WTC11 (cell line): ENCODE measurements at places on chromosomes 1 and 21.

- DNase-seq, result no peak
Observed at GRCh38 chr1:60906039-60906438, 176.3 kb upstream of the NFIA start.

GRCh38 chr1:223142795-223143536 is at the start of gene TLR5:
Gene TLR5 (minus strand): TSS chr1:223143248. CDS start chr1:223113031, 30,217 bp downstream.
- DNase-seq, result peak; percentile 87

DNA sequence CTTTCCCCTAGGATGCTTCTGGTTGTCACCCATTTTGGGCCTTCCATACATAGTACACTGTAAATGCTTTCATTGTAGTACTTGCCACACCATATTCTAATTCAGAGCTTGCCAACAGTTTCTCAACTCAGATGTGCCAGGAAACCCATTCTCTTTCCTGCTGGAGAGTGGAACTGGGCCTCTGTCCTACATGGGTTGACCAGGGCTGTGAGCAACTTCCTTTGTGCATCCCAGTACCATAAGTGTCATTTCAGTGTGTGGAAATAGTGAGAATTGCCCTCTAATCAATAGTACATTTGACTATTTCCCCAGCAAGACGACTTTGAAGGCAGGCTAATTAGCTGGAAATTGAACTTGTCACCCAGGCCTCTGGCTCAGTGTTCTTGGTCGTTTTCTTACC is 74.8 kb downstream of the MTR start:
- DNase-seq, result no peak

- no peak for DNase-seq
Observed at GRCh38 chr21:31220575-31220974, 123.5 kb downstream of the TIAM1 start.

DNA sequence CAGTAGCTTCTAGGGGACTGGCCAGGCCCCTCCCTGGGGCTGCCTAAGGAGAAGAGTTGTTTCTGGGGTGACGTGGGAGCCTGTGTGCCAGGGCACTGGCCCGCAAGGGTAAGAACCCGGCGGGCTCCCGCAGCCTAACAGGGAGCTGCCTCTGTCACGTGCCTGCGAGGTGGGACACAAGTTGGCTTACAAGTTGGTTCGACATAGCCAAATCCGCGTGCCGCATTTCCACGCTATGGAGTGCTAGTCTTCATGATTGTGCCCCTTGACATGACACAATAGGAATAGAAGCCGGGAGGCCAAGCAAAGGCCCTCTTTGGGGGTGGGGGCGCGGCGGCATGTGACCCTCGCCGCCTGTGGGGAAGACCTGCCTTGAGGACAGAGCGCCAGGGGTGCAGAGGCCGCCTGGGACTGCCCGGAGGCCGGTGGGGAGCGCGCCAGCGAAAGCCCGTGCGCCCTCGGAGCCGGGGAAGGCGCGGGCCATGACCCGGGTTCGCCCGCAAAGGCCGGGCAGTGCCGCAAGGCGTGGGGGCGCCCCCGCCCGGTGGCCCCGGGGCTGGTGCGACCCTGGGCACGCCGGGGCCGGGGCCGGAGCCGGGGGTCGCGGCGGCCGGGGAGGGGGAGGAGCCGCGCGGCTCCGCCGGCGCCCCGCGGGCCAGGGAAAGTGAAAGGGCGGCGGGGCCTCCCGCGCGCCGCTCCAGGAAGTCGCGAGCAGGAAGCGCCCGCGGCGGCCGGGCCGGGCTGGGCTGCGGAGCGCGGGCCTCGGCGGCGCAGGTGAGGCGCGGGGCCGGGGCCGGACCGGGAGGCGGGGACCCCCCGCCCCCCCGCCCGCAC is at the start of gene SLC37A1:
TSS of gene SLC37A1 (plus strand) at position 702 of the 834 bp plus-strand sequence. CDS start 4,603 bp downstream, outside the sequence.
- DNase-seq, result peak; percentile 62

- DNase-seq, result no peak
Observed at GRCh38 chr1:57632401-57632800, 208.5 kb upstream of the DAB1 start.

GRCh38 chr1:7448986-7449385 is 322.1 kb upstream of the VAMP3 start:
- no peak for DNase-seq

DNA sequence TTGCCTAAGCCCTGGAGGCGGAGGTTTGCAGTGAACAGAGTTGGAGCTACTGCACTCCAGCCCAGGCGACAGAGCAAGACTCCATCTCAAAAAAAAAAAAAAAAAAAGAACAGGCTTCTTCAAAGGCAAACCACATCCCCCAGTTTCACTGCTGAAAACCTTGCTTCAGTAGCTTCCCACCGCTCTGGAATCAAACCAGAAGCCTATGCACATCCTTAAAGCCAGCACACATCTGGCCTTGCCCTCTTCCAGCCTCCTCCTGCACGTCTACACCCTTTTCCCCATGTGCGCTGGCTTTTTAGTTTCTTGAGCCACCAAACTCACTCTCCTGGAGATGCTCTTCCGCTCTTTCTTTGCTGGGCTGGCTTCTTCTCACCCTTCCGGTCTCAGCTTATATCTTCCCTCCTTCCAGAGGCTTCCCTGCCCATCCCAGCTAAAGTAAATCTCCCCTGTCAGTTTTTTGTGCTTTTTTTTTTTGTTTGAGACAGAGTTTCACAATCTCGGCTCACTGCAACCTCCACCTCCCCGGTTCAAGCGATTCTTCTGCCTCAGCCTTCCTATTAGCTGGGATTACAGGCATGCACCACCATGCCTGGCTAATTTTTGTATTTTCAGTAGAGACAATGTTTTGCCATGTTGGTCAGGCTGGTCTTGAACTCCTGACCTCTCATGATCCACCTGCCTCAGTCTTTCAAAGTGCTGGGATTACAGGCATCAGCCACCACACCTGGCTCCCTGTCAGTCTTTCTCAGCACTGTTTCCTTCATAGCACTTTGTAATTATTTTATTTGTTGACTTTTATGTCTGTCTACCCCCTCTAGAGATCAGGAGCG is 42.0 kb upstream of the ID3 start:
- no peak for DNase-seq
